ENCODE measurements at places on chromosomes 6 and 20.

- no peak for DNase-seq
Measured at GRCh38 chr6:20877008-20877937, 343.0 kb downstream of the CDKAL1 start.

- DNase-seq: no peak
Measured at GRCh38 chr20:10495173-10495572, 60.1 kb downstream of the SLX4IP start.

GRCh38 chr6:109121411-109121810, 26.1 kb downstream of the CEP57L1 start:
- DNase-seq: no peak

DNA sequence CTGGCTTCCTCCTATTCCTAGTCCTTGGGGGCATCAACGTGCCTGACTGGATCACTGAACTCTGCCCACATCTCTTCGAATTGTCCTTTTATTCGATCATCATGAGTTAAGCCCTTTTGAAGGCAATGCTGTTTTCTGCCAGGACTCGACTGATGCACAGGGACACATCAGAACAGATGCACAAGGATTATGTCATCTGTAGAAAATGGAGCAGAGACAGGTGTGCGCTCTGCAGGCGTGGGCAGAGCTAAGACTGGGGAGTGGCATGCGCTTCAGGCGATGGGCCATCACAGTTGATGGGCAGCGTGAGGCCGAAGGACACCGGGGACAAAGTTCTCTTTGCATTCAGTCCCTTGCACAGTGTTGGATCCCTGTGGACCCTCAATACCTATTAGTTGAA, 13.1 kb downstream of the GABRR1 start:
- DNase-seq: no peak

- no peak for DNase-seq
Measured at GRCh38 chr6:167212713-167213005, 54.9 kb upstream of the GPR31 start.

GRCh38 chr6:137496368-137496767, 2.2 kb upstream of the OLIG3 start:
- DNase-seq: no peak

DNA sequence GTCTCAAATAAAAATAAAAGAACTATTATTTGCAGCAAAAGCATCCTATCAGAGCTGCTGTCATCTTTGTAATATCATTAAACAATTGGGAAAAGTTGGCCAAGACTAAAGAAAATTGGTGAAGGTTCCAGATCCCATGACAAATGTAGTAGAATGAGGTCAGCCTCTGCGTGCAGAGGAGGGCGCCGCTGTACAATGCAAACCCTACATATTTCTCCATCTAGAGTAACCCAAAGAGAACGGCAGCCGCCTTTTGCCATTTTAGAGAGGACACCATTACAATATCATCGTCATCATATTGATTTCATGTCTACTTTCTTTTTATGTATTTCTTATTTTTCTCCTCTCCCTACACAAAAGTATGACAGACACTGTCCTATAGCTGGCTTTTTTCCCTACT, 59.5 kb downstream of the ZMYND8 start:
- DNase-seq: no peak

GRCh38 chr6:140572867-140573266, 1198.4 kb upstream of the CITED2 start:
- no peak for DNase-seq

DNA sequence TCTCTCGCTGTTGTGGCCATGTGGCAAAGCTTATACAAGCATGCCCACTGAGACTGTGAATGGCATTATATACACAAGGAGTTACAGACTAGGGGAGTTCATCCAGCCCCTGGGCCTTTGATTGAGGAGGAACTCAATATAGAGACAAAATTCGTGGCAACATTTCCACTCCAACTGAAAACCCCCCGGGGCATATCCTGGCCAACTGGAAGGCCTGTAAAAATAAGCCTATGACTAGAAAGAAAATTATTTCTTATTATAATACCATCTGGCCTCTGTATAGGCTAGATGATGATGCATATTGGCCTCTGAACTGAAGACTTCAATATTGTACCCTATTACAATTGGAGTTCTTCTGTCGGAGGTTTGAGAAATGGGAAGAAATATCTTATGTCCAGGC, 175.5 kb upstream of the GJE1 start:
- no peak for DNase-seq

DNA sequence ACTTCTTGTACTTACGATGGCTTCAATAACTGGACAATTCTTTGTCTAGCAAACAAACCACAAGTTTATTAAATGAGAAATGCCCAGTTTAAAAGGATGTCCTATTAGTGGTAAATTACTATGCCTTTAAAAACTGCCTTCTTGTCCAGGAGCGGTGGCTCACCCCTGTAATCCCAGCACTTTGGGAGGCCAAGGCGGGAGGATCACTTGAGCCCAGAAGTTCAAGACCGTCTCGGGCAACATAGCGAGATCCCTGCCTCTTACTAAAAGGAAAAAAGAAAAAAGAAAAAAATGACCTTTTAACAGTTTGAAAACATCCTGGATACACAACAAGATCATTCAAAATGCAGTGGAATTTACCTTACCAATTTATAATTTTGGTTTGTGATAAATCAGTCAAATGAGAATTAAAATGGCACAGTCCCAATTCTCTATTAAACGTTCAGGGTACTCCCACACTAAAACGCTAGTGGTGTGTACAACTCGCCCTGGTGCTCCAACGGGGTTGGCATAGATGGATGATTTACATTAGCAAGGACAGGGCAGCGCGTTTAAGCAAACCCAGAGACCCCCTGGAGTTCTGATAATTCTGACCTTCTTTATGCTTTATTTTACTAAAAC, 2.3 kb downstream of the ZBTB2 start:
- DNase-seq: no peak

- no peak for DNase-seq
Measured at GRCh38 chr6:13253272-13253671, 75.1 kb downstream of the TBC1D7 start.

- no peak for DNase-seq
Measured at GRCh38 chr20:40583205-40583604, 105.8 kb downstream of the MAFB start.

GRCh38 chr6:40348591-40348990, 238.6 kb downstream of the LRFN2 start:
- no peak for DNase-seq

DNA sequence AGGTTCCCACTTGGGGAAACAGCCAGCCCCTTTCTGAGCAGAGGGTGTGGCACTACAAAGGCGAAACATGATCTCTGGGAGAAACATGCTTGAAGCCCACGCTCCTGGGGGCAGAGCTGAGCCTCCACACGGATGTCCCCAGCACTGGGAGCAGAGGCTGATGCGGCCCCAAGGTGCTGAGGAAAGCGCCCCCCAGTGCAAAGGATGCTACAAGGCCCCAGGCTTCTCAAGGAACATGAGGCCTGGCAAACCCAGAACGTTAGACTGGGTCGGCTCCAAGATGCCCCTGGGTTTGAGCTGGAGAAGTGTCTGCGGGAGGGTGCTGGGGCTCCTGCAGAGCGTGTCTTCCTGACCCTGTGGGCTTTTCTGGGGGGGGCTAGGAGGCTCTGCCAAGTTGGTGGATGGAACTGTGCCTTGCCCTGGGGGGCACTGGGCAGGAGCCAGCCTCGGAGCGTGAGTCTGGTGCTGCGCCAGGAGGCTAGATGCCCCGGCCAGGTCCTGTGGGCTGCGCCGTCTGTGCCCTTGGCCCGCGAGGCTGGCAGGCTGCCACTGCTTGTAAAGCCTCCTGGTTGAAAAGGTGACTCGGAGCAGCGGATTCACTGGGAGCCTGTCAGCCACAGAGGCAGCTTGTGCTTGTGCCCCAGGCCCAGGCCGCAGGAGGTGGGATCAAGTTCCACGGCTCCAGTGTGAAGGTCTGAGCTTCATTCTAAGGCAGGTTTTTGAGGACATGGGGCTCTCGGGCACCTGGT, 8.1 kb downstream of the SYNJ2 start:
- no peak for DNase-seq

GRCh38 chr20:5526516-5526915, 209.8 kb upstream of the PROKR2 start:
- no peak for DNase-seq

DNA sequence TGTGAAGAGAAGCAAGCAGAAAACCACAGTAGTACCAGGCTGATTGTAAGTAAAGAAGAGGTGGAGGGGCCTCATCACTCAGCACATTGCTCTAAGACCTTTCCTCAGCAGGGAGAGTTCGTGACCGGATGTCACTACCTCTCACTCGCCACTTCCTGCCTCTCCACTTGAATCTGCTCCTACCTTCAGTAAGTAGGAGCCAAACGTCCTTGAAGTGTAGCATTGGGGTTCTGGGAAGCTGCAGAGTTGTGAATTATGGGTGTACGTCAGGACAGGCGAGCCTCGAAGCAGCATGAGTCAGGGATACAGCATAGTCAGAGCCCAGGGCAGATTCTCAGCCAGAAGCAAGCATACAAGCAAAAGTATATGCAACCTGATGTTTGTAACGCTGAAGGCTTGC, 224.9 kb downstream of the PHACTR1 start:
- no peak for DNase-seq

GRCh38 chr20:14355791-14356190, 18.4 kb upstream of the FLRT3 start:
- DNase-seq: no peak

DNA sequence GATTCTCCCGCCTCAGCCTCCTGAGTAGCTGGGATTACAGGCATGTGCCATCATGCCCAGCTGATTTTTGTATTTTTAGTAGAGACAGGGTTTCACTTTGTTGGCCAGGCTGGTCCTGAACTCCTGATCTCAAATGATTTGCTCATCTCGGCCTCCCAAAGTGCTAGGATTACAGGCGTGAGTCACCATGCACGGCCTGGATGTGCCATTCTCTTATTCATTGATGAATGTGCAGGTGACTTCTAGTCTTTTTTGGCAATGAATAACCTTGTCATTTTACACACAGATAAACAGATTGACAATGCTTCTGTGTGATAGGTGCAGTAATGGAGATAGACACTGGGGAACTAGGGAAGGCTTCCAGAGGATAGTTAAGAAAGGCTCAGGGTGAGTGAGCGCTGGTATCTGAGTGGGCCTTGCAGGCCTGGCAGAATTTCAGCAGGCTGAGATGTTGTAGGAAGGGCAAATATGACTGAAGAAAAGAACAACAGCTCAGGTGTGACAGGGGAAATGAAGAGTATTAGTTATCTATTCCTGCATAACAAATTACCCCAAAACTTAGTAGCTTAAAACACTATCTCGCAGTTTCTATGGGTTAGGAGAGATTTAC, 23.3 kb downstream of the PPARD start:
- DNase-seq: no peak

GRCh38 chr6:118968416-118968815, 33.5 kb upstream of the MCM9 start:
- no peak for DNase-seq

DNA sequence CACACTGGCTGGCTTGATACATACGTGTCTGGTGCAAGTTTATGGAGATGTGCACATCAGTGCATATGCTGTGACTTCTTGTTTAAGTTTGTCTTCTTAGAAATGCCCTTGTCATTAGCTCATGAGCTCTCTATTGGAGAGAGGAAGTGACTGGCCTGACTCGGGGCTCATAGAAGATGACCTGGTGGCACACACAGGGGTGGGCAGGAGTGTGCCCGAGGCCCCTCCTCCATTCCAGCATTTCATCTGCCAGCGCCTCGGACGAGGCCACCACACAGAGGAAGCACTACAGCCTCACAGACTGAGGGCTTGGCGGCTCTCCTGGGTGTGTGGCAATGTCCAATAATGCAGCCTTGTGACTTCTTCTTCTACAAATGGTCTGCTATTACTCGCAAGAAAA, 109.7 kb downstream of the FAM120B start:
- no peak for DNase-seq

- no peak for DNase-seq
Measured at GRCh38 chr20:22795871-22796270, 211.5 kb upstream of the FOXA2 start.

DNA sequence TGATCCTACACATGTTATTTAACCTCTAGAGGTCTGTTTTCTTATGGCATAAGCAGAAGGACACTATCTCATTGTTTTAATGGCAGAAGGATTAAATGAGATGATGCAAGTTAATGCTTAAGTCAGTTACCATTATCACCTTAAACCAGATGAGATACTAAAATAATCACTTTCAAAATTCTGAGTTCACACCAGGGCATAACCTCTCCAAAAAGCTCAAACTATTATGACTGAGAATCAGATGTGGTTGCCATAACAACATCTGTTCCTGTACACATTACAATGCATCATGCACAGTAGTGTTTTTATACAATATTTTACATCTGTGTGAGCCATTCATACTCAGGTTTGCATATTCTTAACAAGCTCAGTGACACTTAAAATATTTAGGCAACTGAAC, 10.2 kb downstream of the ADNP start:
- DNase-seq: no peak

- DNase-seq: no peak
Measured at GRCh38 chr6:34667481-34668238, 28.9 kb downstream of the ILRUN start.

DNA sequence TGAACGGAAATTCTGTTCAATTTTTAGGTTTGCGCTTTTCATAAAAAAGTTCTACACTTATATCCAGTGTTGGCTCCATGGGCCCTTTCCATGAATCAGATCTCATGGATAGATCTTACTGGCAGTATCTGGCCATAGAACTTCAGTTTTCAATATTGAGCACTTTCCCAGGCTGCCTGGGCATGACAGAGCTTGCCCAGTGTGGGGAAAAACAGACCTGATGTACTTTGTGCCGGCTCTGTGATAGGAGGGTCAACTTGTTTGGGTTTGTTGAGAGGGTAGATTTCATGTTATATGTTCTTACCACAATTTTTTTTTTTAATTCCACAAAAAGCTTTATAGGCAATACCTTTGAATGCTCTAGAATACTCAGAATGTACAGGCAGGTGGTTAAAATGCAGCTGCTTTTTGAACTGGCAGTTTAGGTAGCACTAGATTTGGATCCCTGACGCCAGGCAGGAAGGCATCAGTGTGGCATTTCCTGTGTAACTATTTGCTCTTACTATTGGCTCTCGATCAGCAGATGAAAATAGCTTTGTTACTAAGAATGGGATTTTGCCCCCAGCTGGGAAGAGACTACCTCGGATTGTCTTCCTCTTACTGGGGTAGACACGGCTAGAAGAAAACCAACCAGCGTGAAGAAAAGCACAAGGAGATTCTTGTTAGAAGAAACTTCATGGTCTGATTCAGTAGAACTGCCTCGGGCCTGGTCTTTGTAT, 404.9 kb upstream of the SOX4 start:
- no peak for DNase-seq

DNA sequence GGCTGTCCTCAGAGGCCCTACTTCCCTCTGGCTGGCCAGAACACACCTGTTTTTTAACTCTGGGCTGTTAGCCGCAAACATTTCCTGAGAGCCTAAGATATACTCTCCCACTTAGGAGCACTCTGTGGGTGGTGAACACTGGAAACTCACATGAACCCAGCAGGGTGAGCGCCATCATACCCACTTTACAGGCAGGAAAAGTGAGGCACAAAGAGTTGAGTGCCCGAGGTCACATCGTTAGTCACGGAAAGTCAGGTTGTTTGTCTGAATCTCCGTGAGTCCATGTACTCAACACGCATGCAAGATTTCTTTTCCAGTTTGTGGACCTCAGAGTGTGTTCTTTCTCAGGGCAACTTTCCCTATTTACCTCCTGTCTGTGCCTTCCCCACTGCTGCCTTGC, 1.9 kb downstream of the BAK1 start:
- DNase-seq: no peak
